ENCODE measurements at places on chromosomes 4 and X. TPM values are rescaled to one million over a fixed set of nuclear protein-coding genes. Genes with fewer than 3 reads are reported as not detected.
A peak's percentile ranks its signal among the peaks of the same experiment; 100 is the strongest.

DNA sequence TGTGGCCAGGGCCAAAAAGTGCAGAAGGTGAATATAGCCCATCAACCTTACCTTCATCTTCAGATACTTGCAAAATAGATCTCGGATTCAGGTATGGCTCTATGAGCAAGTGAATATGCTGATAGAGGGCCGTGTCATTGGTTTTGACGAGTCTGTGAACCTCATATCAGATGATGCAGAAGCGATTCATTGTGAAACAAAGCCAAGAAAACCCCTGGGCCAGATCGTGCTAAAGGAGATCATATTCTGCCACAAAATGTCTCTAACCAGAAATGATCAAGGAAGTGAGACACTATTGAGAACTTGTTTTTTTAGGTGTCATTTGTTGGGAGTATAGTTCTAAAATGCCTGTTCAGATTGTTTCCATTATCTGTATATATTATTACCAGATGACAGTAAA lies 48.3 kb downstream of the PDK3 start:
- no peaks in the 10 kb centered on the region for H3K36me3 ChIP-seq
- H3K4me3 ChIP-seq = no peak overlapping the region
- no peaks in the 10 kb centered on the region for H3K4me1 ChIP-seq
- DNase-seq = no peak

DNA sequence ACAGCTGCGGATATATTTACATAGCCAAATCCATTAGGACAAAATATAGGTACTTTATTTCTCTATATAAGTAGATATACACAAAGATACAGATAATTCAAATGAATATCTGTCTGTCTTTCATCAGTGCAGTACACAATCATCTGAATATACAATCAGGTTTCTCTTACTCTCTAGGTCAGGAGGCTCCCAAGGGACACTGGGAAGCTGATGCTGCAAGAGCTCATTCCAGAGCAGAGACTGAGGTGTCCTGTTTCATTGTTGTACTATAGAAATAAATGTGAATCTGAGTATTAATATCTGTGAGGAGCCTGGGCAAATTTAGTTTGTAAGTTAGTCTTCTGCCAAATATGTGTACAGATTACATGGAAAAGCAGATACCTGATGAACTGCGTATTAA lies 4.2 kb downstream of the TLL1 start:
- H3K36me3 ChIP-seq = no peaks in the 10 kb centered on the region
- no peak overlapping the region for H3K4me3 ChIP-seq
- no peak for DNase-seq
- H3K4me1 ChIP-seq = no peaks in the 10 kb centered on the region

The GPR119 gene
- total RNA-seq = 0.55 TPM

The SLC6A8 gene
- total RNA-seq = 91.3 TPM

The KCNIP4 gene
- 0.68 TPM for total RNA-seq

DNA sequence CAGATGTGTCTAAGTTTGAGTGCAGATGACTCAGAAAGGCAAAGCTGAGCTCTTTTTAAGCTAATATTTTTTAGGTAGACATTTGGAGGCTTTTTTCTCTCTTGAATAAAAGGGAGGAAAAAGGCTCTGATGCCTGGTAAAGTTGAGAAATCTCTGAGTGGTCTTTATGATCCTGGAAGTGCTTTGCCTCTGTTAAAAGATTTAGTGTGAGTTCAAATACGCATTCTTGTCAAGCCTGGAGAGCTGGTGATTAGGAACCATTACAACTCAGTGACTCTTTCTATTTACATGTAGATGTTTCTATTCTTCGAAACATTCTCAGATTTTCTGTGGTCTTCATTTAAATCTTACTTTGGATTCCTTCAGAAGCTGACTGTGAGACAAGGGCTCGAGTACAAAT lies 143.4 kb upstream of the MED14 start:
- no peak overlapping the region for H3K4me3 ChIP-seq
- no peak overlapping the region for H3K27ac ChIP-seq
- H3K4me1 ChIP-seq = no peaks in the 10 kb centered on the region
- H3K27me3 ChIP-seq = no peaks in the 10 kb centered on the region

The ATP8A1 gene
- total RNA-seq = 32.5 TPM

DNA sequence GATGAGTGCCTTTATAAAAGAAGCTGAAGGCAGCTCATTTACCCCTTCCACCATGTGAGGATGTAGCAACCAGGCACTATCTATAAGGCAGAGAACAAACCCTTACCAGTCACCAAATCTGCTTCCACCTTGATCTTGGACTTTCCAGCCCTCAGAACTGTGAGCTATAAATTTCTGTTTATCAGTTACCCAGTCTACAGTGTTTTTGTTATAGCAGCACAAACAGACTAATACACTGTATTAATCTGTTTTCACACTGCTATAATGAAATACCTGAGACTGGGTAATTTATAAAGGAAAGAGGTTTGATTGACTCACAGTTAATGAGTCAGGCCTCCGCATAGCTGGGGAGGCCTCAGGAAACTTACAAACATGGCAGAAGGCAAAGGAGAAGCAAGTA lies 91.2 kb downstream of the SOWAHB start:
- H3K36me3 ChIP-seq = no peaks in the 10 kb centered on the region
- H3K27ac ChIP-seq = no peak overlapping the region

- H3K27me3 ChIP-seq = no peaks in the 10 kb centered on the region
- DNase-seq = no peak
- H3K27ac ChIP-seq = no peak overlapping the region
- no peaks in the 10 kb centered on the region for H3K36me3 ChIP-seq
Measured at GRCh38 chrX:56765811-56766553, 36.9 kb downstream of the NBDY start.

The MAGEC2 gene
- total RNA-seq = 52.8 TPM

The ESX1 gene
- total RNA-seq = 41.7 TPM

The KIAA1210 gene
- total RNA-seq = 286 TPM

The FRMD7 gene
- 0.06 TPM for total RNA-seq

DNA sequence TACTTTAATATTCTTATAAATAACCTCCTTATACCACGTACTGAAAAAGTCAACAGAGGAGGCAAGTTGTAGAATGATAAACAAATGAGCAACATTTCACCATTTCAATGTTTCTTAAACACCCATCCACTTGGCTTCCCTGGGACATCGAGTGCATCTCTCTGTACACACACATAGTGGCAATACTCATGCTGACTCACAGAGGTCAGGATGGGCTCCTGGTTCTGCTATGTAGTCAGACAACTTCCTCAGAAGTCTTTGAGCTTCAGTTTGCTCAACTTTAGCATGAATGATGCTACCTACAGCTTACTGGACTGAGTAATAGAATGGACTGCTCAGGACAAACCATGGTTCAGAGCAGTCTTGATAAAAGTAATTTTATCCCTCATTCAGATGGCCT lies 56.9 kb downstream of the MAD2L1 start:
- no peaks in the 10 kb centered on the region for H3K27me3 ChIP-seq
- H3K27ac ChIP-seq = no peak overlapping the region
- no peaks in the 10 kb centered on the region for H3K36me3 ChIP-seq
- H3K4me3 ChIP-seq = no peak overlapping the region

- no peak for DNase-seq
- no peaks in the 10 kb centered on the region for H3K27me3 ChIP-seq
- H3K36me3 ChIP-seq = no peaks in the 10 kb centered on the region
- no peak overlapping the region for H3K27ac ChIP-seq
- H3K4me1 ChIP-seq = no peaks in the 10 kb centered on the region
Measured at GRCh38 chr4:83378419-83378818, 43.8 kb upstream of the HPSE start.

GRCh38 chrX:51893931-51894696 lies 691 bp downstream of the MAGED1 start:
- H3K36me3 ChIP-seq = no peaks in the 10 kb centered on the region
- DNase-seq = peak; percentile 22
- peaks cover 8% of the 10 kb centered on the region for H3K4me1 ChIP-seq
- peak overlapping the region; percentile 72 for H3K4me3 ChIP-seq
- peak overlapping the region; percentile 74 for H3K27ac ChIP-seq

GRCh38 chr4:171561419-171561818 lies 251.8 kb upstream of the GALNTL6 start:
- H3K4me3 ChIP-seq = no peak overlapping the region
- H3K4me1 ChIP-seq = no peaks in the 10 kb centered on the region
- no peak for DNase-seq
- H3K36me3 ChIP-seq = no peaks in the 10 kb centered on the region
- H3K27me3 ChIP-seq = no peaks in the 10 kb centered on the region

GRCh38 chrX:118857006-118857405 lies 33.4 kb downstream of the ZCCHC12 start:
- H3K27ac ChIP-seq = no peak overlapping the region
- H3K36me3 ChIP-seq = no peaks in the 10 kb centered on the region
- H3K27me3 ChIP-seq = no peaks in the 10 kb centered on the region
- no peaks in the 10 kb centered on the region for H3K4me1 ChIP-seq

DNA sequence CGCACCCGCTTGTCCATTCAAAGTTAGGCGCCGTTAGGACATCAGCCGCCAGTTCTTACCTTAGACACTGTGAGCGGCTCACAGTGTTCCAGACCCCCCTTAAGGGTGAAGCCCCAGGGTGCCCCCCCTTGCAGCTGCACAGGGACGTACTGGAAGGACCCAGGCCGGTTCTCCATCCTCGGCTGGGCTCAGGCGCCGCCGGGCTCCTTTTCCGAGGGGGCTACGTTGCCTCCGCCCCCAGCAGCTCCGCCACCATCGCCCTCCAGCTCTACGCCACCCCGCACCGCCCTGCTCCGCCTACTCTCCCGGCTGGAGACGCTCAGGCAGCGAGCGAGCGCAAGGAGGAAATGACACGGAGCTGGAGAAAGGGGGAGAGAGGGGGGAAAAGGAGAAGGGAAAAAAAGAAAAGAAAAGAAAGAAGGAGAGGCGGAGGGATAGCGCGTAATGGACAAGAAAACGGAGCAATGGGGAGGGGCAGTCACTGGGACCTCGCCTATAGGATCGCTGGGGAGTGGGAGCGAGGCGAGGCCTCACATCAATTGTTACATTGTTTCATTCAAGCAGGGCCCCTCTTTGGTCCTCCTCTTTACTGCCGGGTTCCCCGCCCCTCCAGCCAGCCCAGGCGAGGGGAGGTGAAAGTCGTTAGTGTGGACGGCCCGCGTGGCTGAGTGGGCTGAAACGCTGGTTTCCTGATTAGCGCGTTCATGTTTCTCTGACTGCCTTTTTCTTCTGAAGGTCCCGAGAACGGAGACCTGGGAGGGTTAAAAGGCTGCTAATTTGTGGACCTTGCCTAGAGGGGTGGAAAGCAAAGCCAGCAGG lies at the start of gene SHROOM4:
TSS of gene SHROOM4 (minus strand) at position 352 of the 819 bp plus-strand sequence. CDS start at position 176, 176 bp downstream.
- no peaks in the 10 kb centered on the region for H3K4me1 ChIP-seq
- peak within 1 kb of the TSS; percentile 56 for H3K4me3 ChIP-seq
- peak; percentile 38 for DNase-seq
- H3K27ac ChIP-seq = no peak within 1 kb of the TSS

DNA sequence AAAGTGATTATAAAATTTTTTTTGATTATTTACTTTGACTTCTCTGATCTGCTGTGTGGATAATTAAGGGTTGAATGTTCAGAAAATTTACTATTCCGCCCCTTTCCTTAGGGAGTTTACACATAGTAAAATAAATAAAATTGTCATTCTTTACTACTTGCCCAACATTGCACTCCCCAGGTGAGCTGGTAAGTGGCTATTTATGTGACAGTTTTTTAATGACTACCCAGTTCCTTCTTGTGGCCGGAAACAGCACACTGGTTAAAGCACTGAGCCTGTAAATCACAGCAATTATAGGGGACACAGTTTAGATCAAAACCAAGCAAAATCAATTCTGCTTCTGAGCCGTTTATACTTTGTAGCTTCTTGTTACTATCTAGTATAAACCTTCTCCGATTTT lies 158.1 kb downstream of the FHIP1A start:
- no peaks in the 10 kb centered on the region for H3K27me3 ChIP-seq
- no peaks in the 10 kb centered on the region for H3K36me3 ChIP-seq
- no peaks in the 10 kb centered on the region for H3K4me1 ChIP-seq
- DNase-seq = no peak
- H3K4me3 ChIP-seq = no peak overlapping the region

The BST1 gene
- 1.6 TPM for total RNA-seq

- no peak overlapping the region for H3K4me3 ChIP-seq
- H3K4me1 ChIP-seq = no peaks in the 10 kb centered on the region
- no peaks in the 10 kb centered on the region for H3K27me3 ChIP-seq
- no peak for DNase-seq
- no peak overlapping the region for H3K27ac ChIP-seq
Measured at GRCh38 chrX:146934256-146934655, 119.7 kb upstream of the CXorf51A start.

The ATOH1 gene
- not detected for total RNA-seq

GRCh38 chr4:153809916-153810810 lies 21.3 kb upstream of the SFRP2 start:
- H3K36me3 ChIP-seq = no peaks in the 10 kb centered on the region
- H3K4me1 ChIP-seq = no peaks in the 10 kb centered on the region
- H3K27me3 ChIP-seq = no peaks in the 10 kb centered on the region
- no peak for DNase-seq
- no peak overlapping the region for H3K4me3 ChIP-seq
- no peak overlapping the region for H3K27ac ChIP-seq

DNA sequence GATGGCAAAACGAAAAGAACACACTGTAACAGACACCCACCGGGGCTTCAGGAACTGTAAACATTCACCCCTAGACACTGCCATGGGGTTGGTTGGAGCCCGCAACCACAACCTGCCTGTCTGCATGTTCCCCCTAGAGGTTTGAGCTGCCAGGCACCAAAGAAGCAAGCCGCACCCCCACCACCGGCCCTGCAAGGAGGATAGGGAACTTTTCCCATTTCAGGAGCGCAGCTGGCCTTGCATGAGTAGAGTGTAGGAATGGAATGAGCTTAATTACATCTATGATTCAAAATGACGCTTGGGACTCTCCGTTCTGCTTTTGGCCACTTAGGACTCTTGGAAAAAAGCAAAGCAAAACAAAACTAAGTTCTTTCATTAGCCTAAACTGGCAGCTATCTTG lies 243.6 kb upstream of the CTSO start:
- H3K4me3 ChIP-seq = no peak overlapping the region
- DNase-seq = no peak
- H3K27me3 ChIP-seq = no peaks in the 10 kb centered on the region
- H3K36me3 ChIP-seq = no peaks in the 10 kb centered on the region
- no peak overlapping the region for H3K27ac ChIP-seq

GRCh38 chrX:71542825-71543224 lies 9.9 kb downstream of the OGT start:
- no peak for DNase-seq
- no peak overlapping the region for H3K4me3 ChIP-seq
- H3K27ac ChIP-seq = no peak overlapping the region
- no peaks in the 10 kb centered on the region for H3K27me3 ChIP-seq
- no peaks in the 10 kb centered on the region for H3K36me3 ChIP-seq
- no peaks in the 10 kb centered on the region for H3K4me1 ChIP-seq

- no peaks in the 10 kb centered on the region for H3K36me3 ChIP-seq
- no peaks in the 10 kb centered on the region for H3K4me1 ChIP-seq
- H3K27ac ChIP-seq = no peak overlapping the region
- no peak for DNase-seq
Measured at GRCh38 chr4:45350438-45350837, 624.1 kb upstream of the GNPDA2 start.
